ENCODE measurements at places on chromosomes 2 and 18.

DNA sequence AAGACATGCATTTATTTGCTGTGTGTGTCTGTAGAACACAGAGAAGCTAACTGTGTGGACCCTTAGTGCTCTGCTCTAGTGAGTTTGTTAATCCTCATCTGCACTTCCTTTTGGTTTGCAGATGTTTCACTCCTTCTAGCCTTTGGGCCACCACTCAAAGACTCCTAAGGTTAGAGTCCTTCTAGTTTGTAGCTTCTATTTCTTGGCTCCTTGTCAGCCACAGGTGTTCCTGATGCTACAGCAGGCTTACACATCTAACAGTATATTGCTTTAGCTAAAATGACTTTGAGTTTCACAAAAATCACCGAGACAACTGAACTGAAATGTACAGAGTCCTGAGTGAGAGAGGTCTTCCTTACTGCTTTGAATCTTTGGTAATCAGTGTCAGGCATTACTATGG, 551.4 kb downstream of the NRXN1 start:
- no peak for DNase-seq

GRCh38 chr2:237136824-237137223, 51.1 kb downstream of the COPS8 start:
- DNase-seq = no peak

DNA sequence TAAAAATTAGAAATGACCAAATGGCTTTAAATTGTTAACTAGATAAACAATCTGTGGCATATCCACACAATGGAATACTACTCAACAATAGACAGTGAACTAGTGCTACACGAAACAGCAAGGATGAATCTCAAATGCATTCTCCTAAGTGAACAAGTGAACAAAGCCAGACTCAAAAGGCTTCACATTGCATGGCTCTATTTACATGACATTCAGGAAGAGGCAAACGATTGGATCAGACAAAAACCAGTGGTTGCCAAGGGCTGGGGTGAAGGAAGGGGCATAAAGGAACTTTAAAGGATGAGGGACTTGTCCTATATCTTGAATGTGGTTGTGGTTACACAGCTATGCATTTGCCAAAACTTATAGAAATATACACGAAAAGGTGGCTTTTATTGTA, 184.3 kb downstream of the RPIA start:
- no peak for DNase-seq

- DNase-seq = no peak
These were observed 94.1 kb downstream of the WDSUB1 start for GRCh38 chr2:159192371-159192918.

DNA sequence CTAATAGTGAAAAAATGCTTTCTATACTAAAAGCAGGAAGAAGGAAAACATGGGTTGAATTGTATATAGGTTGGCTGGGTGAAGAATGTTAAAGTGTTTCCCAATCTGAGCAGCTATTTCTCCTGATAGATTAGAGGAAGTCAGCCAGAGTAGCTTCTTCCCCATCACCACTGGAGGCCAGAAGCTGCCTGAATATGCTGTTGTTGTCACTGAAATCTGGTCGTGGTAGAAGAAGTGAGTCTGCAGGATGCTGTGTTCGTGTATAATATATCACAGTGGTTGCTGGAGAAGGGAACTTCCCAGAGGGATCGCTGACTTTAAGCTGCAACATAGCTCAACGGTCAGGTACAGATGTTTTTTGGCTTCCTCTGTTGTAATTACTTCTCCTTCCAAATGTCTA, 247.5 kb upstream of the LRATD1 start:
- DNase-seq = no peak

DNA sequence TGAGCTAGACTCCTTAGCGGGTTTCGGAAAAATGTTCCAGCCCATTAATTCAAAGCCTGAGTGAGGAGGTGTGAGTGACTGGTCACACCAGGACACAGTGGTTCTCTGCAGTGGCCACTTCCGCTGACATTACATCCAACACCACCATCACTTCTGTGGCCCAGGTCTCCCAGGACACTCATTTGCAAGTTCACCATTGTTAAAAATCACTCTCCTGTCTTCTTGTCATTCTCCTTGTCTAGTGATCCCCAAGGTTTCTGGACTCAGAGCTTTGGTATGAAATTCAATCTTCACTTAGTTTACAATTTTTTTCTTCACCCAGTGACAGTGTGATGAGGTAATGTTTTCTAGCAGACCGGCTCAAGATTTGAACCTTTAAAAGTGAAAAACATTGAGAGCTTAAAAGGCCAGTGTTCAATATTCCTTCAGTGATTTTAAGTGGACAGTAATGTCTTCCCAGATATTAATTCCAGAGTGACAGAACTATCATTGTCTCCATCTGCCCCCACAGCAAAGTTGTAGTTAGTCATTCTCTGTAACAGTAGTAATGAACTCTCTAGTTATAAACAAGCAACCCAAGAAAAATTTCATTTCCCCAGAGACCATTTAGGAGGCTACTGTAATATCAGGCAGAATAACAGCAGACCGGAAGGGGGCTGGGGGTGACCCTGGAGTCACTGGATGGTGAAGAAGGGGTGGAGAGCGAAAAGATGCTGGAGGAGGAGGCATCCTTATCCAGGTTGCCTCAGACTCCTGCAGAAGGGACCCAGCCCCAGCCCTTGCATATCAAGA, 164.9 kb downstream of the GFPT1 start:
- no peak for DNase-seq

GRCh38 chr18:51107082-51107481, 77.1 kb downstream of the SMAD4 start:
- no peak for DNase-seq

DNA sequence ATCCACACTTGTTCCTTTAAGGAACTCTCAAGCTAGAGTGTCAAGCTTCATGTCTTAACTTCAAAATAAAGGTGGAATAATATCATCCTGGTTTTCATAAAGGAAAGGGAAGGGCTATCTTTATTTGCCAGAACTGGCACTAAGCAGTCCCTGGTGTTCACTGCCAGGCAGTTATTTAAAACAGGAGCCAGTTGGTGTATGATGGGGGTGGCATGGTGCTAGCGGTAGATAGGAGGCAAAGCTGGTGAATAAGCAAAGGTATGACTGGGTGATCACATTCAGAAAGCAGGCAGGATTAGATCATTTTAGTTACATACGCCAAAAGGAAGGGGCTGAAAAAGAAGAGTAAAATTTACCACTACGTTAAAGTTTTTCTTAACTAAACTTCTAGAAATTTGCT, 776.3 kb downstream of the BCL11A start:
- DNase-seq = no peak

- no peak for DNase-seq
These were observed 655.5 kb downstream of the DCDC2C start for GRCh38 chr2:4358837-4359236.

DNA sequence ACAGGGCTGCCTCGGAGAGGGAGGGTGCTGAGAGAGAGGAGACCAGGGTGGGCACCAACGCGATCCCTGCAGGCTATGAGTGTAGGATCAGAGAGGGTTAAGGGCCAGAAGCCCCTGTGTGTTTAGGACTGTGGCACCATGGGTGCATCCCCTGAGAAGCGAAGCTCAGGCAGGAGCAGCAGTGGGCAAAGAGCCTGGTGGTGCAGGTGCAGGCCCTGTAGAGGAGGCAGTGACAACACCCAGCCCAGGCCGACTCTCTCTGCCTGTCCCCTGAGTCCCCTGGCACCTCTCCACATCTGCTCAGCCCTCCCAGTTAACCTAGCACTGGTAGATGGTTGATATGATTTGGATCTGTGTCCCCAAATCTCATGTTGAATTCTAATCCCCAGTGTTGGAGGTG, 139.8 kb downstream of the RNF152 start:
- no peak for DNase-seq

- DNase-seq = no peak
These were observed 10.6 kb upstream of the MOCOS start for GRCh38 chr18:36176711-36177110.

- no peak for DNase-seq
These were observed 15.3 kb upstream of the COLEC12 start for GRCh38 chr18:515838-516237.

DNA sequence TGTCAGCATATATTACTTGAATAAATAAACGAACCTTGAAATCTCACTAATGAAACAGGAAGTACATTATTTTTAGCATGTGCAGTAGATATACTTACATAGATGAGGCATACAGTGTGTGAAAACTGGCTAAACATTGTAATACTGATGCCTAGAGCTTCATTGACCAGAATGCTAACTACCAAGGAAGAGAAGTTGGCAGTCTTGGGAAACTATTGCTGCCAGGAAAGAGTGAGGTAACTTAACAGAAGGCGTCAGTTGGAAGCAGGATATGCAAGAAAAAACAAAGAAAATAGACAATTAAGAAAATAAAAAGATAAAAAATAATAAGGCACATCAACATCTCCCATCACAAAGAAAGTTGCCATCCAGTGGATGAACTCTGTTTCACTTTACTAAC, 963.0 kb downstream of the TDRD15 start:
- DNase-seq = no peak

DNA sequence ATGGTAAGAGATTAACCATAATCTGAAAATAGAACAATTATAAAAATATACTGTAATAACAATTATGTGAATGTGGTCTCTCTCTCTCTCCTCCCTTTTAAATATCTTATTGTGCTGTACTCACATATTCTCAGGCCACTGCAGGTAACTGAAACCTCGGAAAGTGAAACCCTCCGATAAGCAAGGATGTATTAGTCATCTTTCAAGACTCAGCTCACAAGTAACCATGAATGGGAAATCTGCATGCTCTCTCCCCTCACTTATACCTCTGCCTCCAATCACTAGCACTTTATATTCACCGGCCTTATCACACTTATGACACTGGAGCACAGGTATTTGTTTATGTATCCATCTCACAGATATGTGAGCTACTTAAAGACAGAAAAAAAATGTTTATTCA, 139.7 kb downstream of the LRP2 start:
- no peak for DNase-seq

GRCh38 chr2:238158509-238159070, at the start of gene ERFE:
TSS of gene ERFE (plus strand) at chr2:238158970. CDS start at chr2:238159008, 38 bp downstream.
- no peak for DNase-seq

GRCh38 chr18:48827291-48828193, 123.2 kb downstream of the SMAD7 start:
- DNase-seq = no peak

DNA sequence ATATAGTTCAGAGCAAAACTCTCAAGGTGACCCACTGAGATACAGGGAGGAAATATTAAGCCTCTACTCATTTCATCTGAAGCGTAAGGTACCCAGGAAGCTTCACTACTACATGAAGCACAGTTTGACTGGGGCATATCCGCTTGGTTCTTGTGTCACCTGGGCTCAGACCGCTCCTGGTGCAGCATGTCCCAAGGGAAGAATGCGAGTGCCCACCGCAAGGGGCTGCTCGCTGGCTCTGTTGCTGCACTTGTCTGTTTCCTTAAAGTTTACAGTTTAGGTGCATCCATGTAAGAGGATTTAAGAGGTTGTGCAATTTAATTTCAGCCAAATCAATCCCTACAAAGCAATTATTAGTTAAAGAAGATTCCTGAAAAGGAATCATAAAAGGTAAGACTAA, 507.8 kb downstream of the FBXO15 start:
- DNase-seq = no peak

- DNase-seq = no peak
These were observed 202.5 kb downstream of the GLI2 start for GRCh38 chr2:120938045-120938771.

DNA sequence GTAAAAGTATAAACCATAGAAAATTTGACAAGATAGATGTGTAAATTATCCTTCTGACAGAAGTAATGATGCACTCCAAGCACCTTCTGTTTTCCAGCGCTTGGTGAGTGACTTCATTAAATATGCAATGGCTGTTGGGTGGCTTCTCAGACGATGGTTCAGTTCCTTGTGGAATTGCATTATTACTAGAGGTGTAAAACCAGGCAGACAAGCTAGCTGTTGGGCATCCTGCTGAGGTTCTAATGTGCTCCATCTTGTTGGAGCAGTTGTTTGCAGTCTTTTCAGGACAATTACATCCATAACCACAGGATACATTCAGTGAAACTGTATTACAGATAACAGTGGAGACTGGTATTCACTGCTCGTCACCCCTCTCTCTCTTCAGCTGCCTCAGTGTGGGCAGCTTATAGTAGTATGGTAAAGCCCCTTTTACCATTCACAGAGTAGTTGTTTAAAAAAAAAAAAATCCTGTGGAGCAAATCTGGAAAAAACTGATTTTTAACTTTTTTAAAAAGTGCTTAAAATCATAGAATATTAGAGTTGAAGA, 143.5 kb downstream of the AGPS start:
- no peak for DNase-seq

DNA sequence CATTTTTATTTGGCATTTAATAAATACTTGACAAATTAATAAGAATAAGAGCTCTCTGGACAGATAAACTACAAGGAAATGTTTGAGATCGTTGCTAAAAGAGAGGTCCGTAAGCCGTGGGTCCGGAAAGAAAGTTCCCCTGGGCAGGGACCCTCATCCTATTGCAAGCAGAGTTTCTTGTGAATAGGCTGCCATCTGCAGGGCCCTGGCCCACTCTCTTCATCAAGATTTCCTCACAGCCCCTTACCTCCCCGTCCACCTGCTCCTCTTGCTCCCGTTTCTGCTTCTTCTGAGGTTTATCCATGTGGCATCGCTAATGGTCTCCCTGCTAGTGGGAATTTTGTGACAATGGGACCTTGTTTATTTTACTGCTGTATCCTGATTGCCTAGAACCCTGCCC, 30.1 kb upstream of the MC5R start:
- DNase-seq = no peak

DNA sequence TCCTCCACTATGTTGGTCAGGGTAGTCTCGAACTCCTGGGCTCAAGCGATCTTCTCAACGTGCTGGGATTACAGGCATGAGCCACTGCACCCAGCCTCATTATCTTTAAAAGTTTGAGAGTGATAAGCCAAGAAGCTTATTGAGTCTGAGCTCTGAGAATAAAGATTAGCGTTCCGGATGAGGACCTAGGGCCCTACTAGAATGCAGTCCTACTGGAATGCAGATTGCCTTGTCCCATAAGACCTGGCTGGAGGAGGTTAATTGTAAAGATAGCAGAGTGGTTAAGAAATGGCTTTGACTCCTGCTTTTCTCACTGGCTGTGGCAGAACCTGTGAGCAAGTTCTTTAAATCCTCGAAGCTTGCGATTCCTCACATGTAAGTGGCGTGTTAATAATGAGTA, 4.0 kb downstream of the VWA3B start:
- no peak for DNase-seq

- DNase-seq = no peak
These were observed 112.2 kb downstream of the SOS1 start for GRCh38 chr2:39008665-39009064.

DNA sequence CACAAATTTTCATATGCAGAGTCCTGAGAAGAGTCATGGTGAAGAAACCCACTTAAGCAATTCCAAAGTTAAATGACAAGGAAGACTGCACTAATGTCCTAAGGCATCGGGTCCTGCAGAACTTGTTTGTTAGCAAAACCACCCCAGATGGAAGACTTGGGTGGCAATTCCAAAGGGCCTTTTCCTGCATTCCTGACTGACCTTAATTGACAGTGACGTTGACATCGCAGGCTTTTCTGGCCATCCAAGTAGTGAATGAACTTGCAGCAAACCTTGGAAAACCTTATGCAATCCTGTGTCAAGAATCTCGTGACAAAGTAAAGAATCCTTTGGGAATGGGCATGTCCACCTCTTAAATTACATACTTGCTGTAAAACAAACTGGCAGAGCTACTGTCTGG, 112.5 kb upstream of the SH3BP4 start:
- no peak for DNase-seq

GRCh38 chr18:26225022-26225693, 1.1 kb upstream of the TAF4B start:
- DNase-seq = no peak

GRCh38 chr18:34956663-34957062, 84.5 kb upstream of the MAPRE2 start:
- DNase-seq = no peak

Data from stimulated activated CD8-positive, alpha-beta memory T cell treated with anti-CD3 and anti-CD28 coated beads, Interleukin-4, amount 100 ng/mL, for 1 hour (primary cell).